Liver (tissue), 10 donors: ENCODE measurements at places on chromosomes 3 and 15. TPM values are rescaled to one million over a fixed set of nuclear protein-coding genes. Genes with fewer than 3 reads are reported as not detected.

DNA sequence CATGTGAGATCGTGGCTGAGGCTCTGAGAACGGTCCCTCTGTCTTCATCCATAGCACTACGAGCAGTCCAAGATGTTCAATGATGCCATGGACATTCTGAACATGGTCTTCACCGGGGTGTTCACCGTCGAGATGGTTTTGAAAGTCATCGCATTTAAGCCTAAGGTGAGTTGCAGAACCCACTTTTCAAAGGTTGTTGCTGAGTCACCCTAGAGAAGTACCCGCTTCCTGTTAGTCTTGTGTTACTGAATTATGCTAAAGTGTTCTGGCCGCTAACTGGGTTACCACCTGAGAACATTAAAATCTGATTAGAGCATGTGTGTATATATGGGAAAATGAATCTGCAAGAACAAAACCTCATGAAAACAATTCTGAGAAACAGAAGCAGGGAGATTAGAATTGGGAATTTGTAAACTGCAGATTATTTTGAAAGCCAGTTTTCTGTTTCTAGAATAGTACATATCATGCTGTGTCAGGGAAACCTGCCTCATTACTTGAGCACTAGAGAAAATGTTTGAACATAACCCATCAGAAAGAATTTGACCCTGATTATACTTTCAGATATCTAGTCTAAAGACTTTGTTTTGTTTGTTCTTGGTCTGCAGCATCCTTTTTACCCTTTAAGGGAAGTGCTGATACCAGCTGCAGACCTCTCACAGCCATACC lies 92.6 kb downstream of the CHDH start:
- H3K27me3 ChIP-seq = no peaks in the 10 kb centered on the region
- no peak for DNase-seq
- H3K27ac ChIP-seq = no peak overlapping the region
- H3K36me3 ChIP-seq = no peaks in the 10 kb centered on the region
- H3K4me1 ChIP-seq = no peaks in the 10 kb centered on the region

- H3K4me3 ChIP-seq = no peak overlapping the region
- no peaks in the 10 kb centered on the region for H3K27me3 ChIP-seq
- no peak overlapping the region for H3K27ac ChIP-seq
- no peak for DNase-seq
Observed at GRCh38 chr3:28841441-28841840, 439.4 kb upstream of the RBMS3 start.

Gene UTS2B
- total RNA-seq = not detected

Gene TRPM7
- total RNA-seq = 33.8 TPM

Gene SLC22A13
- 0.42 TPM for total RNA-seq

- H3K4me3 ChIP-seq = no peak overlapping the region
- no peak overlapping the region for H3K27ac ChIP-seq
- H3K36me3 ChIP-seq = no peaks in the 10 kb centered on the region
- H3K27me3 ChIP-seq = no peaks in the 10 kb centered on the region
- DNase-seq = no peak
Observed at GRCh38 chr15:58240191-58240932, 102.2 kb downstream of the AQP9 start.
